Activated naive CD4-positive, alpha-beta T cell (primary cell): ENCODE measurements at places on chromosomes 4 and X.

- no peak for DNase-seq
Measured at GRCh38 chrX:338836-339400, 20.3 kb upstream of the GTPBP6 start.

DNA sequence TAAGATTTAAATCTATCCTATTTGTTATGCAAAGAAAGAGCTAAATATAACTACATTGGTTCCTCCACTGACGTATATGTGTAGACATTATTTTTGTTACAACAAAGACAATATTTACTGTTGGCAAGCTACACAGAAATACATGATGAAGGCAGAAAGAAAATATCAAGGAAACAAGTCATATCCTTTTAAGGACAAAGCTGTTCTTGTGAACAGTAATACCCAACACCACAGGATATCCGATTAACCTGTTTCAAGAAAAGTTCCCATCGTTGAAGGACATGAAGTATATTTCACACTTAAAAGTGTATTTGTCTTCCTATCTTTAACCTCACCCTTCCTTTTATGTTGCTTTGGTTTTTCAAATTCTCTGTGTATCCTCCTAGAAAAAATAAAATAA, 235.8 kb upstream of the AADAT start:
- no peak for DNase-seq

- no peak for DNase-seq
Measured at GRCh38 chrX:78979789-78980464, 34.7 kb downstream of the P2RY10 start.

DNA sequence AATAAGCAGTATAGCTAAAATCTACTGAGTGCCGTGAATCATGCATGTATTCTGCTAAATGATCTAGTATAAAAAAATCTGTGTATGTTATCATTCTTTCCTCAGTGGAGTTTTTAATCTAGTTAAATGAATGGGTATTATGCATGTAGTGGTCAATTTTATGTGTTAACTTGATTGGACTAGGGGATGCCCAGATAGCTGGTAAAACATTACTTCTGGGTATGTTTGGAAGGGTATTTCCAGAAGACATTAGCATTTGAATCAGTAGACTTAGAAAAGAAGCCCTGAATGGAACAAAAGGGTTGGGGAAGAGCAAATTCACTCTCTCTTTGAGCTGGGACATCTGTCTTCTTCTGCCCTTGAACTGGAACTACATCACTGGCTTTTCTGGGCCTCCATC, 34.5 kb upstream of the SPRY1 start:
- no peak for DNase-seq

DNA sequence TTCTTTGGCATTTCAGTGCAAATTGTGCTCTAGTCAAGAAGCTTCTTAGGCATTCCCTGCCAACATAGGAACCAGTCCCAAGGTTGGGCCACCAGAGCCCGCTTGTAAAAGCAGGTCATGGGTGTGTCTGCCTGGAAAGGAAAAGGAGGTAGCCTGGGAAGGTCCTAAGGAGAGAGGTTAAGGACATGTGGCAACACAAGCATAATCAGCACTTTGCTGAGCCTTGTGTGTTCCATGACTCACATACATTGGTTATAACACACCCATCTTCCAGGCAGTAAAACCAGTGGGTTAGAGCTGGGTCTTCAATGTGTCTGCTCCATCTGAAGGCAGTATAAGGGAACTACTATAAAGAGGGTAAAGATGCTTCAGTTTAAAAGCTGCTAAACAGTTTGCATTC, 165.0 kb downstream of the FHIP1A start:
- no peak for DNase-seq

GRCh38 chr4:22522706-22523501, 7.0 kb upstream of the ADGRA3 start:
- DNase-seq: no peak

DNA sequence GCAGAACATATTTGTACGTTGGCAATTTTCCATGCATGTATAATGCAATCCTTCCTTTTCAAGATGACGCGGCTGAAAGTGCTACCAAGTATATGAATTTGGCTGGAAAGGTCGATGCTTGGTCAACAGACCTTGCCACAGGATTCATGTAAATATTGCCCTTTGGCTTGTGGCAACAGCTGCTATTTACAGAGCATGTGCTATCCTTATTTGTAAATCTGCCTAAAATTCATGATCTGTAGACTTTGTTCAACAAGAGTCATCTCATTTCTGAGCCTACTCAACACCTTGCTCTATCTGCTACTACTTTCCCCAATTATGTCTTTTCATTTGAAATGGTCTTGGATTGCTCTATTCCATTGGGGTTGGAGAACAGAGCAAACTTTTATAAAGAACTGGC, 1.9 kb upstream of the SMARCA1 start:
- DNase-seq: no peak

DNA sequence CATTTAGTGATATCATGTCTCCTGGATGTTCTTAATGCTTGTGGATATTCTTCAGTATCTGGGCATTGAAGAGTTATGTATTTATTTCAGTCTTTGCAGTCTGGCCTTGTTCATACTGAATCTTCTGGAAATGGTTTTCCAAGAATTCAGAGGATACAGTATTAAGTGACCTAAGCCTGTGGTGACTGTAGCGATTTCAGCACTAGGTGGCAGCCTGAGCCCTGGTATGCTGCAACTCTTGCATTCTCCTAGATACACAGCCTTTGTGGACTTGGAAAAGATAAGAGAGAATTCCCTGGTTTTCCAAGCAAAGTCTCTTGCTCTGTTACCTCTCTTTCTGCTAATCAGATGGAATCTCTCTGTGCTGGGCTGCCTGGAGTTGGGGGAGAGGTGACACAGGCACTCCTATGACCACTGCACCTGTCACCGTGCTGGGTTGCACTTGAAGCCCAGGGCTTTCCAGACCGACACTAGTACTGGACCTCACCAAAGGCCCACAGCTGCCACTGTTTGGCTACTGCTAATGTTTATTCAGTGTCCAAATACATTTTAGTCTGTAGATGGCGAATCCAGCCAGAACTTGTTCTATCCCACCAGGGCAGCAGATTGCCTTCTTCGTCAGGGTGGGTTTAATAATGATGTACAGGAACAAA, 19.3 kb upstream of the SPIN2A start:
- DNase-seq: no peak

- no peak for DNase-seq
Measured at GRCh38 chrX:134144231-134144630, 92.8 kb upstream of the CCDC160 start.

DNA sequence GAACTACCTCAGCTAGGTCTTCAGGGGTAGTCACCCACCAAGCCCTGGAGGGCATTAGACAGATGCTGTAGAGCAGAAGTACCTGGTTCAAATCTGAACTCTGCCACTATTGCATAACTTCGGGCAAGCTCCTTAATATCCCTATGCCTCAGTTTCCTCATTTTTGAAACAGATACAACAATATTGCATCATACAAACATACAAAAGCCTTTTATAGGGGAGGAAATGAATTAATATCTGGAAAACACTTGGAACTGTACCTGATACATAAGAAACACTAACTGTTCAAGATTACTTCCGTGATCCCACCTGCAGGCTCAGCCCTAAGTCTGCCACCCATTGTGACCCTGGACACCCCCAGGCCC, 166.1 kb downstream of the EFNB1 start:
- no peak for DNase-seq

- no peak for DNase-seq
Measured at GRCh38 chr4:3022651-3023050, 51.7 kb downstream of the HTT-AS start.

GRCh38 chr4:8762356-8762755, 109.3 kb downstream of the HMX1 start:
- no peak for DNase-seq

- no peak for DNase-seq
Measured at GRCh38 chrX:39813631-39814277, 284.0 kb downstream of the BCOR start.

- no peak for DNase-seq
Measured at GRCh38 chr4:87087420-87087819, 133.0 kb downstream of the KLHL8 start.

DNA sequence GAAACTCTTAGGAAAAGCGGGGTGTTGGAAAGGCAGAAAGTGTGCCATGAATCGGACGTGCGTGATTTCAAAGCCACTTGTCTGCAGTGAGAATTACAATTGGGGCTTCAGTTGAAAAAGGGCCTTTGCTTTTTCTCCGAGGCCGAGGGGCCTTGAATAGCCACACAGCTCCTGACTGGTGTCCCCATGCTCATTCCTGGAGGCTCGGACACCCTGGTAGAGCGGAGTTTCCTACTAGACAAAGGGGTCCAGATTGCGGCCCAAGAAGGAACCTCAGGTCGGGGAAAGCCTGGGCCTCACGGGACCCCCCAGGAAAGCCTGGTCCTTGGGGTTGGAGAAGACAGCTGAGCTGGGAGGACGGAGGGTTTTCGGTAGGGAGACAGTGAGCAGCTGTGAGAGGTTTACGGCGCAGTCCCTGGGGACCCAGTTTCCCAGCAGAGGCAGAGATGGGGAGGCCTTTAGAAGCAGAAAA, 3.0 kb upstream of the SHOX start:
- DNase-seq: no peak

GRCh38 chr4:15694431-15694830, 8.4 kb upstream of the BST1 start:
- no peak for DNase-seq

DNA sequence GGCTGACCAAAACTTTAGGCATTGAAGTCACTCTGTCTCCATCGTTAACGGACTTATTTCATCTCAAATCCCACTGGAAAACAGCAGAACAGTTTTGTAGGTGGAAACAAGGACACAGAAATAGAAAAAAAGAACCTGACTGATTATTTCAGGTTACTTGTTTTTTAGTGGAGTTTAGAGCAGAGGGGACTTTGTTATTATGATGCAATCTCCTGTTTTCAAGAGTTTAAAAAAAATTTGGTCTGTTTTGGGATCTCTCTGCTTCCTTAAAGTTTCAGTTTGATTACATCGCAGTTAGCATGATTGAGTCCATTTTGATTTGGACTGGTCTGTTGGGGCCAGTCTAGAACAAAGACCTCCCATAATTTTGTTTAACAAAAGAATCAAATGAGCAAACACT, 13.6 kb downstream of the PROM1 start:
- no peak for DNase-seq

GRCh38 chr4:26458157-26458561, 32.1 kb downstream of the CCKAR start:
- DNase-seq: no peak

GRCh38 chr4:156084373-156084772, 130.7 kb upstream of the CTSO start:
- DNase-seq: no peak

DNA sequence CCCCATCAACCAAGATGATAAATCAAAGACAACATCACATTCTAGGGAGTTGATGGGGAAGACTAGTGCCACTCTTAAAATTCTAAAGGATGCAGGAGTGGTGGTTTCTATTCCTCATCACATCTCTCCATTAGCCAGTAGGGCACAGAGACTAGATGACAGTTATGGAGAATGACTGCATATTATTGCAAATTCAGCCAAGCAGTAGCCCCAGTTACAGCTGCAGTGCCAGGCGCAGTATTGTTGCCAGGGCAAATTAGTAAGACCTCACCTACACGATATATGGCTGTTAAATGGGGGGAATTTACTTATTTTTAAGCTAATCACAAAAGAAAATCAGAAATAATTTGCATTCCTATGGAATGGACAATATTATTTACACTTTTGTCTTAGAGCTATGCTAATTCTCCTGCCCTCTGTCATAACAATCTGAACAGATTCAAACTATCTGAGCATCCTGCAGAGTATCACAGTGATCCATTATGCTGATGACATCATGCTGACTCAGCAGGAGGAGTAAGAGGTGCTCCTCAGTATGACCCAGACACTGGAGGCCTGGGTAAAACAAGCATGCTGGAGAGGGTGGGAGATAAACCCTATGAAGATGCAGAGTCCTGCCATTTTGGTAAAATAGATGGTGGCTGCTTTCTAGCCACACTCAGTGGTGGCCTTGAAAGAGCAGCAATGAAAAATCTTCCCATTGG, 24.7 kb downstream of the ETNPPL start:
- DNase-seq: no peak

DNA sequence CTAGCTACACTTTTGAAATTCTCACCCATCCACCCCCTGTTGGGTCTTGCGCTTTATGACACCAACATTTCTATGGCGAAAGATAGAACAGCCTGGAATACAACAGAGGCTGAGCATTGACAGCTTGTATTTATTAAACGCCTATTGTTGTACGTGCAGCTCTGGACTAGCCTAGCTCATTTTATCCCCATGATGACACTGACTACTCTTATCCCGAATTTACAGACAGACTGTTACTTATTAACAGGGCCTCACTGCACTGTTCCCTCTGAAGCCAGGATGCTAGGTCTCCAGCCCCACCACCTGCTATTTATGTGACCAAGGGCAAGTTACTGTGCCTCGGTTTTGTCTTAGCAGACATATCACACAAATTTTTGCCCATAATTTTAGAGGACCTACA, 1.0 kb upstream of the RFC1 start:
- no peak for DNase-seq

- no peak for DNase-seq
Measured at GRCh38 chr4:6350646-6351045, 81.0 kb downstream of the WFS1 start.

DNA sequence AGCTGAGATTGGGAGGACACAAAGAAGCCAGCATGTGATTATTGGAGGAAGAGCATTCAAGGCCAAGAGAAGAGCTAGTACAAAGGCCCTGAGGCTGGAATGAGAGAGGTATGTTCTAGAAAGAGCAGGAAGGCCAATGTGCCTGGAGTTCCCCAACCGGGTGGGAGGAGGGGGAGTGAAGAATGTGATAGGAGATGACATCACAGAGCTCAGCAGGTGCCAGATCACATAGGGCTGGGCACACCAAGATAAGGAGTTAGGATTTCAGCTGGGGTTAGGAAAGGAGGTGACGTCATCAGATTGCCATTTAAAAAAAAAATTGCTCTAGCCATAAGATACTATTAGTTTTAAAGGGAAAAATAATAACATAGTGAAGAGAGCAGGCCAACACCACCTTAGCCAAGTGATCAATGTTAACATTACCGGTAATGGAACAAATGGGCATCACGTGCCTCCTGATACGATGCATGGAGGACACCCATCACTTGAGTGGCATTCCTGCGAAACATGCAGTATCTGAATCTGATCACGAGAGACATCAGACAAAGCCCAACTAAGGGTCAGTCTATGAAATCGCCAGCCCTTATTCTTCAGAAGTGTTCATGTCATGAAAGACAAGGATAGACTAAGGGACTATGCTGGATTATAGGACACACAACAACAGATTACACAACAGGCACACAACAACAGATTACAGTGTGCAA, 344.3 kb downstream of the BCOR start:
- DNase-seq: no peak
